ENCODE measurements at places on chromosomes 12 and 14.

DNA sequence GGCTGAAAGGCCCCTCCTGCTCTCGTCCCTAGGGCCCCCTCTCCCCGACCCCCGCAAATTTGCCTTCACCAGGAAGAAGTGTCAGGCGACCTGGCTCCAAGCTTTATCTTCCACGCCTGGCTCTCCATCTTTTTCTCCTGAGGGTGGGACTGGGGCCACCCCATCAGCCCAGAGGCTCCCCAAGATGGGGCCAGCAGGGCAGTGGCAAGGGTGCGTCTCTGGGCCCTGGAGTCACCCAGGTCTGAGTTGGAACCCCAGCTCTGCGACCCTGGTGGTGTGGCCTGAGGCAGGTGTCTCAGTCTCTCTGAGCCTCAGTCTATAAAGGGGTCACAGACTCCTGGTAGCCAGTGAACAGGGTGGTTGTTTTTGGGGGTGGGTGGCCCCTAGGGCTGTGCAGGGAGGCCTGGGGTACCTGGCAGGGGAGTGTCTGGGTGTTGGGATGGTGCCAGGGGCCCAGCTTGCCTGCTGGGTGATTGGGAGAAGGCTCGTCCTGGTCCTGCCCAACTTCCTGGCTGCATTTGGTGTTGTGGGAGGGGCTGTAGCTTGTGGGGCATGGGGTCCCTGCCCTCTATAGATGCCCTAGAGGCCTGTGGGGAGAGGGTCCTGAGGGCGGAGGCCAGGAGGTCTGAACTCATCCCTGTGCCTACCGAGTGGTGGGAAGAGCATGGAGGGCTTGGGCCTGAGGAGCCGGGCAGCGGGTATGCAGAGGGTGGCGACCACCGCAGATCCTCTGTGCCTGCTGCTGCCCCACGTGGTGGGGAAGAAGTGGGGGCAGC is 7.6 kb downstream of the KIF26A start:
- DNase-seq, result no peak

DNA sequence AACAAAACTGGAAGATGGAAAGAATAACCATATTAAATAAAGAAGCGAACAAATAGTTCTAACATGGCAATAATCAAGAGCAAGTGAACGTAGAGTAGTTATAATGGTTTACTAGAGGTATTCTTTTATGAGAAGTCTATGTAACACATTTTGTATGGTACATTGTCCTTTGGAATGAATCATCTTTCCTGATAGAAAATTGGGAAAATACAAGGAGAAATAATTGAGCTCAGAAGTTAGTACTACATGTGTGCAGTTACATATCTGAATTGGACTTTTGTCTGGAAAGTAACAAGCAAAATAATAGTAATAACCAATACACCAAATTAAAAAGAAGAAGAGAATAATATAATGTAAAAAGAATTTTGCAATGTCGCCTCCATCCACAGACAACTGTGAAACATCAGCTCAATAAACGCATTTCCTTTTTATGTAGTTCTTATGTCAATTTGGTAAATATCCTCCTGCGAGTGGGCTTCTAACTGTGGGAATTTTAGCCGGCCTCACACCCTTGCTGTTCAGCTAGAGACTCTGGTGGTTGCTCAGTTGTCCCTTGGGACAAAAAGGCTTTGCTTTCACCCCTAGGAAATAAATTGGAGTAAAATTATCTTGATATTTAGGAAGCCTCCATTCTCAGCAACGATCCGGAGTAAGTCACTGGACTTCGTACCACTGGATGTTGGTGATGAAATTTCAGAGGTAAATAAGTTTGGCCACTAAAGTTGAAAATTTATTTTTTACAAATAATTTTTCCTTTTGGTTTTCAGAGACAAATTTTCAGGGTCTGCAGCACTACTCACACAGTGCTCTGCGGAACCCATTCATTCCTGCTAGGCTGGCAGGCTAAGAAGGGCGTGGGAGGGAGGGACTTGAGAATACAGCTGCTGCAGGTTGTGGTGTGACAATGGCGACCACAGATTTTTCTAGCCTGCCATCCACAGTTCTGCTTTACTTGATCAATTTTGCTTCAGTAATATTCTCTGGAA is 1.1 kb upstream of the TUBA1A start:
- DNase-seq, result no peak

DNA sequence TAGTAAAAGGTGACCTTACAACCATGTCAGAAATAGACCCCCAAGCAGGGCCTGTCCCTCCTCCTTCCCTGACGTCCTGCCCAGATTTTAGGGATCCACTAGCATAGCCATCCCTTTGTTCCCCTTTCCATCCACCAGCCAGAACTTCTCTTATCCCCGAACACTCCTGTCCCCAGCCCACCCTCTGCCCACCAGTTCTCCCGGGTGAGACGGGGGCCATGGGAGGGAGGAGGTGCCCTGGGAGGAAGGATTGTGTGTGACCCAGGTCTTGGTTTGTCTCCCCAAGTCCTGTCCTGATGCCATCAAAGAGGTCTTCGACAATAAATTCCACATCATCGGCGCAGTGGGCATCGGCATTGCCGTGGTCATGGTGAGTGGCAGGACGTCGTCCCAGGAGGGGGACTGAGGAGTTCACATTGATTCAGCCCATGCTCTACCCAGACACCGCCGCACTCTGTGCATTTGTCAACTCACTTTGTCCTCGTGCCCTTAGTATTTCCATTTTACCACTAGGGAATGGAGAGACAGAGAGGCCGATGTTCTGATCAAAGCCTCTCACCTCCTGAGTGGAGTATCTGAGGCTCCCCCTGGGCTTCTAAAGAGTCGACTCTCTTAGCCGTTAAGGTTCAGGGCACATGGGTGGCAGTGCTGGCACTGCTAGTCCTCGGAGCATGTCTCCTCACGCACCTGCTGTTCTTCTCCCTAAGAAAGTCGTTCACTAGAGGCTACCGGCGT is 35.9 kb downstream of the CD9 start:
- DNase-seq, result no peak

GRCh38 chr12:8844665-8845064 is 22.2 kb downstream of the A2ML1 start:
- no peak for DNase-seq

DNA sequence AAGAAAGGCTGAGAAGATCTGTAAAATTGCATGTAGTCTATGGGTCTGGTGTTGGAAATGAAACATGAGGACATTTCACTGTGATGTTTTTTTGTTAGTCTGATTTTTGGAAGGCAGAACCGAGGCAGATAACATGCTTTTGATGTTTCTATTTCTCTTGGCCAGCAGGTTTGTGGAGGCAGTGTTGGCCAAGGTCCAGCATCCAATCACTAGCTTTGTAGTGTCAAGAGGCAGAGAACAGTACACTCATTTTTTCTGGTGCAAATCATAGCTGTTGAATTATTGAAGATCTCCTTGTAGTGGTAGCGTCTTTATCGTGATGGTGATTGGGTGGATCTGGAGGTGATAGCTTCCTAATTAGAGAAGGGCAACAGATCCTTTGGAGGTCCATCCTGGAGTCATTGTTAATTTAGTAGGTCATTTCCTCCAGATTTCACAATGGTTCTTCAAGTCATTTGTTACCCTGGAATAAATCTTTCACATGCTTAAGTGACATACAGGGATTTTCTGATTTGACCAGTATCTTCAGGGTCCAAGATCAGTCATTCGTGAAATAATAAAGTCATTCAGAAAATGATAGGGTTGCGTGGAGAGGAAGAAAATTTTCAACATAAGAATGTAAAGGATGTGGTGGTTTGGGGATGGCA is 252.4 kb upstream of the CPNE8 start:
- DNase-seq, result no peak

DNA sequence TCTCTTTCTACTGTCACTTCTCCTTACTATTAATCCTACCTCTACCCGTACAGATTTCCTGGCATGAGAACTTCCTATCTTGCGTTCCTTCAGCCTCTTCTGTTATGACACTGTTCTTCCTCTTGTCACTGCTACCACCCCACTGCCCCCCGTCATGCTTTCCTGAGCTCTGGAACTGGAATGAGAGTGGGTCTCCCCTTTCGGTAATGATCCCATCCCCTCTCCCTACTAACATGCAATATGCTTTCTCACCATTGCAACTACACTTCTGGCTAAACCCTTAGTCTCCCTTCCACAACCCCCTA is 4.9 kb upstream of the AP1G2 start:
- no peak for DNase-seq

DNA sequence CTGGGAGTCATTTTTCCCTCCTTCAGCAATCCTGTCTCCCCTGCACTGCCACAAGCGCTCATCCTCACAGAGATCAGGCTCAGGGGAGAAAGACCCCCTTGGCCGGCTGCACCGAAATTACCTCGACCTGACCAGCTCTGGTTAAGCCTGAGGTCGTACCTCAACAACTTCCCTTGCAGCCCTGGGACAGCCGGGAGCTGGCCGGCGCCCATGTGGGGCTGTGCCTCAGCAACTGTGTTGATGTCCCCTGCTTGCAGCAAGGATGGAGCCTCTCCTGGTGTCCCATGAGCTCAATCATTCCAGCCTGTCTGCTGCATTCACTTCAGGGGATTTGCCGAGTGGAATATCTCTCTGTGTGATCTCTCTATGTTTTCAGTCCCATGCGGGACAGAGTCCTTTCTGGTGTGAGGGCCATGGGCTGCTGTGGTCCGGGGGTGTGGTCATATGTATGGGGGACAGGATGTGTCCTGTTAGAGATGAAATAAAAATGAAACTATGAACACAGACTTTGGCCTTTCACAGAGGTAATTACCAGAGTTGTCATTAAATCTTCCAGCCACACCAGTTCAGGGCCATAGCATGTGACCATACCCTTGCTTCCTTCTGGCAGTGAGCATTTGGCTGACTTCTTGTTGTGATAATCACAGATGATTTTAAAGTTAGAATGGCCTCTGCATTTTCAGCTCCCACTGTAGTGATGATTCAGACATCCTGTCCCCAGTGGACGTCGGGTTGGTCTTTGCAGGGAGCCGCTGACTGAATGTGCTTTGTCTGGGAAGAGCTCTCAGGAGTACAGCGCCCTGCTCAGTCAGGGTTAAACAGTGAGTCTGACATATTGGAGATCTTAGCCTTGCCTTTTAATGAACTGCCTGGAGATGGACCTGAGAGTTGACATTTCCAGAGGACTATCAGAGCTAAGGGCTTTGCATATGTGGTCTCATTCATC is 405.9 kb downstream of the AACS start:
- DNase-seq, result no peak

- DNase-seq, result no peak
Observed at GRCh38 chr12:123936956-123937706, 35.5 kb downstream of the CCDC92 start.

GRCh38 chr14:105876829-105877228 is 350.4 kb downstream of the TMEM121 start:
- DNase-seq, result no peak

- peak; percentile 85 for DNase-seq
Observed at GRCh38 chr12:130838951-130839769, at the start of gene STX2. STX2 (minus strand) TSS chr12:130839250; CDS start chr12:130839099, 151 bp downstream.

DNA sequence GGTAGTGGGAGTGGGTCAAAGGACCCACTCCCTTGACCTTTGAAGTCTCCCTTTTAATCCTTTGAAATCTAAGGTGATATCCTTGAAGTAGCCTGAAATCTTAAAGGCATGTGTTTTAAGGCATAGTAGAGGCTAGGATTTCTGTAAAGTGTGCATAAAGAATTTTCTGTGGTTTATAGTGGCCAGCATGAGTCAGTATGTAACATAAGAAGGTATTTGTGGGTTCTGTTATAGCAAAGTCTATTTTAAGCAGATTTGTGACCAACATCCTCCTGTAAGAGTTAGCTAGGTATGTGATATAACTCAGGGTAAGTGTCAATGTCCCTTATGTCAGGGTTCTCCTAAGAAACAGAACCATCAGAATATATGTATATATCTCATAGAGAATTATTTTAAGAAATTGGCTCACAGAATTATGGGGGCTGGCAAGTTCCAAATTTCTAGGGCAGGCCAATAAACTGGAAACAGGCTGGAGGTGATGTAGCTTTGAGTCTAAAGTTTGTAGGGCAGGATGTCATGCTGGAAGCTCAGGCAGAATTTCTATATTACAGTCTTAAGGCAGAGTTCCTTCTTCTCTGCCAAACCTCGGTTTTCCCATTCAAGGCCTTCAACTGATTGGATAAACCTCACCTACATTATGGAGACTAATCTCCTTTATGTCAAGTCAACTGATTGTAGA is 18.7 kb upstream of the EPYC start:
- DNase-seq, result no peak

GRCh38 chr12:10285919-10286318 is 21.8 kb upstream of the KLRD1 start:
- DNase-seq, result peak; percentile 51

GRCh38 chr14:76762411-76763095 is 1.3 kb downstream of the VASH1 start:
- no peak for DNase-seq

GRCh38 chr14:87018294-87018693 is 974.7 kb downstream of the GALC start:
- DNase-seq, result no peak

DNA sequence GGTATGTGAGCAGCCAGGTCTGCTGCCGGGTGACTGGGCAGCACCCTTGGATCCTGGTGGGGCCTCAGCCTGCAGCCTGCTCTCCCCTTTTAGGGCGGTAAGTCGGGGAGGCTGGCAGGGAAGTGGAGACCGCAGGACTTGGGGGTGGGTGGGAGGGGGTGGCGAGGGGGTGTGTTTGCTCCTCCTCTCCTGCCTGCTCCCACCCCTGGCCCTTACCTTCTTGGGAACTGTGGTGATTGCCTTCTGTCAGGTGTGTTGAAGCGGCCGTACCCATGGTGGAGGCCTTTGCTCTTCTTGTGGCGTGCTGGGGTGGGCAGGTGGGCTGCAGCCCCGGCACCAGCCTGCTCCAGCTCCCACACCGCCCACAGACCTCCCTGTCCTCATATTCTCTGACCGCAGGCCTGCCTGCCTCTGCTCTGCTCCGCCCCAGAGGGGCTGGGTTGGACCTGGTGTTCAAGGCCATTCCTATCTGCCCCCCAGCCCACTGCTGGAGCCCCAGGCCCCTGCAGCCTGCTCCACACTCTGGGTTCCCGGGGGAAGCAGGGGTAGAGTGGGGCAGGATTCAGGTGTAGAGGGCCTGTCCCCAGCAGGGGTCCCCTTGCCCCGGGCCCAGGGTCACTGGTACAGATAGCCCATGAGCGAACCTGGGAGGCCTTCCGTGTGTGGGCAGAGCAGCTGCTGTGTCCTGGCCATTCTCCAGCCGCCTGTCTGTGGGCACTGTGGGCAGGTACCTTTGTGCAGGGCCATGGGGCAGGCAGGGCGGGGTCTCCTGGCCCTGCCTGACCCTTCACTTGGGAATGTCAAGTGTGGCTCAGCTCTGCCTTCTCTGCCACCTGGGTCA is 5.2 kb downstream of the TEDC1 start:
- DNase-seq, result peak; percentile 20

DNA sequence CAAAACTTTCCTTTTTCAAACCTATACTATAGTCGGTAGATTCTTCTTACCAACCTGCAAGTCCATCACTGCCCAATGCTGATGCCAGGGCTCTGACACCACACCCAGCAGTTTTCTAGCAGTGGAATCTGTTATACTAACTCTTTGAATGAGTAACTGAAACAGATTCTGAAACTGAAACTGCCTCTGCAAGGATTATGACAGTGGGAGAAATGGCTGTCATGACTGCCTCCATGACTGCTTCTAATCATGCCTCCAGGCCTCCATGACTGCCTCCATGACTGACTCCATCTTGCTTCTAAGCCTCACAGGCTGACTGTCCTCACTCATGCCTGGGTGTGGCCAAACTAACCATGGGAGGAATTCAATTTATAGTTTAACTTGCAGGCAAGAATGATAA is 29.4 kb upstream of the OXA1L start:
- DNase-seq, result no peak

Measured in CD8-positive, alpha-beta T cell (primary cell).